ENCODE measurements at places on chromosomes 2 and 18.

DNA sequence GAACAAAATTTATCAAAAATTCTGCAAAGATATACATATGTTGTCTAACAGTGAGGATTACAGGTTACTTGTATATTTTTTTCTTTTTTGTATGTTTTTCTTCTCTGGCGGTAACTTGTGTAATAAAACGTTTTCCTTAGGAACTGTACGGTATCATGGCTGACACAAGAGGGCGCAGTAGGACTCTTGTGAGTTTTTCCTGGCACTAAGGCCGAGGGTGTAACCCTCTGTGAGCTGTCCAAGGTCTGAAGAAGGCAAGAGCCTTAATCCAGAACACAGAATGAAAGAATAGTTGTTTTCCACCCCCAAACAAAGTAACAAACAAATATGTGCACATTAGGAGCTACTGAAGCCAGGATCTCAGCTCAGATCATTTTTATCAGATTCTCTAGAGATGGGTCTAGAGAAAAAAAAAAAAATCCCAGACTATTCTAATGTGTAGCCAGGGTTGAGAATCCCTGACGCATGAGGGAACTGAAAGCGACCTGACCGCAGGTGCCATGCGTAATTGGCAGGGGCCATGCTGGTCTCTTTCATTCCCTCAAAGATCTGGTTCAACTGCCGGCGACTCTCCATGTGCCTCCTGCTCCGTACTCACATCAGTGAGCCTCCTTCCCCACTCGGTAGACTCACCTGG, 27.0 kb downstream of the TMEM200C start:
- peak; percentile 11 for DNase-seq

DNA sequence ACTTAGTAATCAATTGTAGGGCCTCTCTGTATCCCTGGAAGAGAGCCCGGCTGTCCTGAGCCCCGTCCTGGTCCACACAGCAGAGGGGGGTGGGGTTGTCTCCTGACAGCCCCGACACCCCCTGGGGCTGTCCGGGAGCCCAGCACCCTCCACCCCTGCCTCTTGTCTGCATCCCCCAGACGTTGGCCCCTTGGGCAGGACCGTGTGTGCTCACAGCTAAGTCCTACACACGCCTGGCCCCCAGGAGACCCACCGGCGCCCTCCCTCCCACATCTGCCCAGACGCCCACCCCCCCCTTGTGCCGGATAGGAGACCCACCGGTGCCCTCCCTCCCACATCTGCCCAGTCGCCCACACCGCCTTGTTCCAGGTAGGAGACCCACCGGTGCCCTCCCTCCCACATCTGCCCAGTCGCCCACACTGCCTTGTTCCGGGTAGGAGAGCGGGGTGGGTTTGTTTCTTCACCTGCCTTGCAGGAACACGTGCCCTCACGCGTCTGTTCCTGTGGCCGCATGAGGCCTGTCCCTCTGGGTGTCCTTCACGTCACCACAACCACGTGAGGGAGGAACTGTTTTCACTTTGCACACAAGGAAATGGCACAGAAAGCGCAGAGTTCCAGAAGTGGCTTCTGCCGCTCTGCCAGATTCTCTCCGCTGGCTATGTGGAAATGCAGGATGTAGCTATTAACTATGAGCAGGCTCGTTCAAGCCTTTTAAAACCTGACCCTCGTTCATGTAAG, 61.1 kb upstream of the NFATC1 start:
- no peak for DNase-seq

GRCh38 chr18:57435846-57436190, 644 bp downstream of the ONECUT2 start:
- no peak for DNase-seq

- no peak for DNase-seq
Observed at GRCh38 chr2:135839713-135840112, 2.7 kb upstream of the LCT start.

DNA sequence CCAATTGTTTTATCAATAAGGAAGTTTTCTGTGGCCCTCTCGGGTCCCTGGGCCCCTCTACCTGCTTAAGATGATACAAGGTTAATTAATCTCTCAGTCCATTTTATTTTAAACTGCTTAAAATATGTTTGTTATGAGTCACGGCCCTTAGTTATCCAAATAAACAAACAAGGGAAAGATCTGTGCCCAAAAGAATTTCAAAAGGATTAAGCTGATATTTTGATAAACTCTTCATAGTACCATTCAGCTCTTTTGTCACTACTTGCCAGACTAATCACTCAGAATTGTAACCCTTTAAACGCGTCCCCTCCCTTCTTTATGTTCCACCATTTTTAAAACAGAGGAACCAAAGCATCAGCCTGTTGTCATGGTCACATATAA, 144.7 kb upstream of the STK17B start:
- DNase-seq, result no peak

GRCh38 chr2:134207589-134208209, 46.2 kb upstream of the MGAT5 start:
- DNase-seq, result no peak

DNA sequence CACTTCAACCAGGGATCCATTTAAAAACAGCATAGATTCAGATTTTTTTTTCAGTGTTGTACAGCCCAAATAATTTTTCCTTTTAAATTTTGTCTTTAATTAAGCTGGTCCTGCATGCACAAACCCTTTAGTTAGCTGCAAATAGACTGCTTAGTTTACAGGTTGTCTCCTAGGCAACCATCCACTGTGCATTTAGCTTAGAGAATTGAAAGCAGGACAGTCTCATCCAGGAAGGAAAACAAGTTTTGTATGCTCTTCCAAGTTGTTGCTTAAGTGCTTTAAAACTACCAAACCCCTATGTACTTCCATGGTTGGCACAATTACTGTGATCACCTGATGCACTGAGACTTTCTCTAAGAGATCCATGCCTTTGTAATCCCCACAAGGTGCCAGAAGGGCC, at the start of gene MAP3K19:
MAP3K19 (minus strand) TSS at position 148 of the 400 bp plus-strand sequence. CDS start 22,800 bp downstream, outside the sequence.
- DNase-seq, result no peak

GRCh38 chr2:172449911-172450550, 22.6 kb downstream of the ITGA6 start:
- no peak for DNase-seq

GRCh38 chr18:3819961-3820360, 370.0 kb downstream of the TGIF1 start:
- DNase-seq, result no peak

DNA sequence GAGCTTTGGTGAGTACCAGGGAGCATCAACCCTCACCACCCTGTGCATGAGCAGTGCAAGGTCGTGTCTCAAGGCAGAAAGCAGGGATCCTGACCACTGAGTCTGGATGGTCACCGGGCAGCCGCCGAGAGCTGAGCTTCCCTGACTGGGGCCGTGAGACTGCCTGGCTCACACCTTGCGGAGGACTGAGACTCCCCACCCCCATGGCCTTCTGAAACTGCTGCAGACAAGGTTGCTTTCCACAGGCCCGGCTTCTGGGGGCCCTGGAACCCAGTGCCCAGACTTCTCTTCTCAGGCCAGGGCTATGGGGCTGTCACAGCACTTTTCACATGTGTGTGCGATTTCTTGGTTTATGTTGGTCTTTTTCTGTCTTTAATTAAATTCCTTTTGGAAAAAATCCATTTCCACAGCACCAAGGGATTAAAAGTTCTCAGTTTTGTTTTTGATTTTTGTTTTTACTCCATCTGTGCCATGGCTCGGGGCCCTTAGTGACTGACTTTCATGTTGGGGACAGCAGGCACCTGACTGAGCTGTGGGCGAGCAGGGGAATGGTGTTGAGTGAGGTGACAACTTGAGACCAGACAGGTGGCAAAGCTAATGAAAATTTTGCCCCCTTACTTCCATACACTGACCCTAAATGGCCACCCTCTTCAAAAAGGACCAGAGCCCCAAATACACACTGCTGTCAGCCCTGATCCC, 297.9 kb downstream of the CYP26B1 start:
- no peak for DNase-seq

DNA sequence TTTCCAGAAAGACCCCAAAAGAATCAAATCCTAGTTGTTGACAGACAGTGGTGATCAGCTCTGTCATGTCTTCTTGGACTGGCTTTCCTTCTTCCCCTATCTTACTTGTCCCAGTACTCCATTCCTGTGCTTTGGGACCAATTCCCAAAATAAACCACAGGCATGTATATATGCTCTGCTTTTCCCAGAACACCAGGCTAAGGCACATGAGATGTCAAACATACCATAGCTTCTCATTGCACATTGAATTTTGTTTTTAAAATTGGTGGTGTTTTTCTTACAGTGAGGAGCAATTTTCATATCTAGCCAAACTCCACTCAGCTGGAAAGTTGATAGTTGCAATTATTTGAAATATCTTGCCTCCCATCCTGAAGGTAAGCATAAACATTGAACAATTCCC, 88.9 kb upstream of the RGPD4 start:
- no peak for DNase-seq

DNA sequence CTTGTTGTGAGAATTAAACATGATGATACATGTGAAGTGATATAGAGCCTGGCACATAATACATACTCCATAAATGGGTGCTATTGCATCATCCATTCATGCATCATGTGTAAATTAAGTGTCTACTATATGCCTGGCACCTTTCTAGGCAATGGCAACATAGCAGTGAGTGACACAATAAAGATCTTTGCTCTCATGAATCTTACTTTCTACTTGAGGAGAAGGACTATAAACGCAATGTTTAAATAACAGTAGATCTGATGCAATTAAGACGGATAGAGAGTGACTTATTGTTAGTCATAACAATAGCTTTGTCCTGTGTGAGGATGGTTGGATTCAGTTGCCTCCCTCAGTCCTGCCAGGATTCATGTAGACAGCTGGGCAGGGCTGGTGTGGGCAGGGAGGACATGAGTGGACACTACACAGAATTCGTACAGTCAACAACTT, 88.4 kb upstream of the NPAS2 start:
- no peak for DNase-seq

DNA sequence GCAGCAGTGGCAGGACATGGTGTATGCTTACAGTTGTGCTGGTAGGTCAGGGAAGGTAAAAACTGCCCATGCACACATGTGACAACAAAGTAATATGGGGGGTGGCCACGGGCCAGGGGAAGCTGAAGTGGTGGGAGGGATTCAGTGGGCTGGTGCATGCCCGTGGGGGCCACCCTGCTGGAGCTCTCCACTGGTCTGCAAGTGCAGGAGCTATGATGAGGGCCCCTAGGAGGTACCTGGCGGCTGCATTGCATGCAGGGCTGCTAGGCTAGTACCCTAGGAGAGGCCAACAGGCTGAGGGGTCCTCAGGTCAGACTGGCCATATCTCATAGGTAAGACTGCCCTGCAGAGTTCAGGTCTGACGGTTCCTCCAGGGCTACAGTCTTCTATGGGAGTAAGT, 265.9 kb downstream of the NUP35 start:
- no peak for DNase-seq

- no peak for DNase-seq
Observed at GRCh38 chr2:191255271-191255670, 10.1 kb downstream of the MYO1B start.

GRCh38 chr2:241924909-241925250, 55.4 kb downstream of the RTP5 start:
- DNase-seq, result no peak

GRCh38 chr2:191246820-191247380, 1.7 kb downstream of the MYO1B start:
- DNase-seq, result no peak

DNA sequence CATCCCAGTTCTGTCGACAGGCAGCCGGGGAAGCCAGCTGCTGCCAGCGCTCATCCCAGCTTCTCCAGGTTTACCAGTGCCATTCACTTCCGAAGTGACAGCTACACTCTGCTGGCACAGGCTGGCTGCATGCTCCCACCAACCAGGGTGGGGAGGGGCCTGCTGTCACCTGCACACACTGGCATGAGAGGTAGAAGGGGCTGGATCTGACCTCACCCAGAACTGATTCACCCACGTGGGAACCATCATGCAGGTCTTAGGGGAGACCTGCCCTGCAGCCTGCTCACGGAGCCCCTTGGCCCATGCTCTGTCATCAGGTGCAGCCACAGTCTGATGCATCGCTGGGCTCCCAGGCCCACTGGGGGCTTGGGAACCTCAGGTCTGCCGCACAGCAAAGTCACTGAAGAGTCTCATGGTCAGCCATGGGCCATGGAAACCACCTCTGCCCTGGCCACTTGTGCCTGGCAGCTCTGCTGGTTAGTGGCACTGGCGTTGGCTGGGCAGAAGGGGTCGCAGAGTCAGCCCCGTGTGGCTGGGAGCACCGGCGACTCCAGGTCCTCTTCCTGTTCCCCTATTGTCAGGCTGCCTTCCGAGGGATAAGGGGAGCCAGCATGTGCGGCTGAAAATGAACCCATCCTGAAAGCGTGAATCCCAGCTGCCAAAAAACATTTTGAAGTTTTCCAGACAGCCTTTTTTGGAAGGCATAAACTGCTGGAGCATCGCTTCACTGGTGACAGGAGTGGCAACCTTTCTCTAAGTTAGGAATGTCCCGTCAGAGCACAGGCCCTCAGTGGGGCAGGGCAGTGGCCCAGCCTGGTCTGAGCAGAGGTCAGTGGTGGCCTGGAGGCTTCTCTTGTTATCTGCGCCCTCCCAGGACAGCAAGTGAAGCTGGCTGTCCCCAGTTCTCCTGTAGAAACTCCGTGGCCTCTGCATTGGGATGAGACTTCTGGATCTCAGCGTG, 157.8 kb downstream of the SEPTIN10 start:
- DNase-seq, result no peak

DNA sequence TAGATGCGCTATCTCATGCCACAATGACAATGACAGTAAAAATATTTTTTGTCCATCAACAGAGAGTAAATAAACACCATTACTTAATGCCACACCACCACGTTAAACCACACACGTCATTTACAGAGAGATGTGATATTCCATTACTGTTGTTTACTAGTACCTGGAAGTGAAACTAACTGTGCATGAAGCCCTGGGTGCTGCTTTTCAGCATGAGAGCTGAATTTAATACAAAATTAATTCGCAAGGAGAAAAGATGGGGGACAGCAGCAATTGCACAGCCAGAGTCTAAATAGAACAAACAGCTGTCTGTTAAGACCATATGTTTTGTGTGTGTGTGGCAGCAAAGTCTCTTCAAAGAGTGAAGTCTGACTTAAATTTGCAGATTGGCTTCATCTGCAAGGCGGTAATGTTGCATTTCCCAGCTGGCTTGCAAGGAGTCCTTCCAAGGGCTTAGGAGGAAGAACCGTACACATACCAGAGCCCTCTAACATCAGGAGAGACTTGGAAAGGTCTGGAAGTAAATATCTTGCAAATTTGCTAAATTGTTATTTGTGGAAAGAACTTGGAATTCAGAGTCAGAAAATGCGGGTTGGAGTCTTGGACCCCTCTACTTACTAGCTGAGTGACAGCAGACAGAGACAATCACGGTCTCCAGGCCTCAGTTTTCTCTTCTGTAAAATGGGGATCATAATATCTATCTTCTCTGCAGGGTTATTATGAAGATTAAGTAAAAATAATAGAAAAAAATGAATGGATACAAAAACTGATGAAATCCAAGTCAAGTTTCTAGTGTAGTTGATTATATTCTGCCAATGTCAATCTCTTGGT, 127.6 kb downstream of the ALPK2 start:
- no peak for DNase-seq

DNA sequence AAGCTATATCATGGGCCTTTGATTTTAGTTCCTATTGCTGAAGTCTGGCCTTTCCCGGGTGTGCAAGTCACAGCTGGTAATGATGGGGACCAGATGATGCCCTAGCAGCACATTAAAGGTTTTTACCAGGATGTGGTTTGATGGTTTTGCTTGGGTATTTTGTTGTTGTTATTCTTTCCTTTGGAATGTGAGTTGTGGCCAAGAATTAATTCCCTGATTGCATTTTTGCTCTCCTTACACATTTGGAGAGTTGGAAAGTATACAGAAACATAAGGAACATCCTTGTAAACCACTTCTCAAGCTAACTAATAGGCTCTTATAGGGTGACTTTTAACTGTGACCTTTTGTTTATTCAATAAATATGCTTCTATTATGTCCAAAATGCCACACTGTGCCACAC, 154.1 kb upstream of the MMADHC start:
- no peak for DNase-seq
